Cortex of kidney (tissue), 1 donor: ENCODE measurements at places on chromosomes 12 and 14.

DNA sequence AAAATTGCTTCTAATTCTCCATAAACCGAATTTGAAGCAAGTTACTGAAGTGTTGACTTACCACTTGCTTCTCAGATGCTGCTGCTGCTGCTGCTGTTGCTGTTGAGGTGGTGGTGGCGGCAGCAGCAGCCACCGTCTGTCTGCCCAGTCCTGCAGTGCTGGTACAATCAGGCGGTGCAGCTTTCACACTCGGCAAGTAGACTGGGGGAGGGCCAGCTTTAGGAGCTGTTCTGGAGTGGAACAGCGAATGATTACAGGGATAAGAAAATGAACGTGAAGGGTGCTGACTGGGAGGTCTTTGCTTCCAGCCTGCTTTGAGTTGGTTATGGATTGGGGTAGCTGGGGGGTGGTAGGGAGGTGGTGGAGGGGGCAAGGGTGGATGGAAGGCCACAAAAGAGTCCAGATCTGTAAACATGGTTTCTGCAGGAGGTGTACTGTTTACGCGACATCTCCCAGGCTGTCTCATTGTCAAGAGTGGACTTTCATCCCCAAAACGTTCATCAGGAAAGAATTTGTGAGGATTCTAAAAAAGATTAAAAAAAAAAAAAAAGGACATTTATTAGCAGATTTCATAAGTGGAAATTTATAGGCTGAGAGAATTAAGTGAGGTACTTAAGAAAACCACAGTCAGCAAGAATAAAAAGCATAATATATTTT is 38.8 kb downstream of the UBR7 start:
- DNase-seq: no peak

DNA sequence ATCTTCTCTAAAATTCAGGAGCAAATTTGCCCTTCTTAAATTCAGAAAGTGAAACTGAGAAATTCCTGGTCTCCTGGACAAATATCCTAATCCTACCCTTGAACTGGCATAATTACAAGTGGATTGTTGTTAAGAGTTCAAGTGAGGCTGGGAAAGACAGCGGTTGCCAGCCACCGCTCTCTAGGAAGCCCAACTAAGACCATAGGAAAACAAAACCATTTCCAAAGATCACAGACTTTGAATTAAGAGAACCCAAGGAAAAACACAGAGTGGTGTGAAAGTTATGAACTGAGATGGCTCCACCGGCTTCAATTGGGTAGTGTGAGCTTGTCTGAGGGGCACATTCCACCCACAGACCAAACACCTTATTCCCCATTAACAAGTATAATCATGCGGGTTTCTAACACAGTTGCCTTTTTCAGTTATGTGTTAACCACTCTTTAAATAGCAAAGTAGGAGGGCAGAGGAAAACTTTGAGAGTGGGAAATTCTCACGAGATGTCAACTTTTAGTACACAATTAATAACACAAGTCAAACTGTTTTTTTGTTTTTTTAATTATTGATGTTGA is 1628.8 kb upstream of the SEL1L start:
- no peak for DNase-seq

GRCh38 chr14:102012336-102012735 is 48.0 kb downstream of the DYNC1H1 start:
- DNase-seq: no peak

DNA sequence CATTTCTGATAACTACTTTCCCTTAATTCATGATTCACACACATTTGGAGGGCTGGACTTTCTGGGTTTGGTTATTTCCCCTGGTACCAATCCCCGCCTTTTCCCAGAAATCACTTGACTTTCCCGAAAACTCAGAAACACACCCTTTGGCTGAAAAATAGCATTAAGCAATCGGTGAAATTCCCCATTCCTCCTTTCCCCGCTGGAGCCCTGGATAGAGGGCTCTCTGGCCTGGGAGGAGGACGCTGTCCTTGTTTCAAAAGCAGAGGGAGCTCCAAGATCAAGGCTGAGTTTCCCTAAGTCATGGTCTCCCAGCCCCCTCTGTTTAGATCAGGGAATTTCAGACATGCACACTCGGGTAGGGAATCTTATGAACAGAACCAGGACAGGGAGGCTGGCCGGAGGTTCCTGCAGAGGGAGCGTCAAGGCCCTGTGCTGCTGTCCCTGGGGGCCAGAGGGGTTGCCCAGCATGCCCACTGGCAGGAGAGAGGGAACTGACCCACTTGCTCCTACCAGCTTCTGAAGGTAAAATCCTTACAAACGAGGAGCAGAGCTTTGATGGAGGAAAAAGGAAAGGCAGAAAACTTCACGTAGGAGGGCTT is at the start of gene C1S:
Gene C1S (plus strand): TSS at position 366 of the 602 bp plus-strand sequence. CDS start 1,195 bp downstream, outside the sequence.
- no peak for DNase-seq

- no peak for DNase-seq
Observed at GRCh38 chr14:21043387-21043973, 1.3 kb downstream of the RNASE7 start.

GRCh38 chr14:100323942-100324307 is 786 bp downstream of the SLC25A47 start:
- no peak for DNase-seq

GRCh38 chr12:39329018-39329417 is 113.9 kb downstream of the KIF21A start:
- no peak for DNase-seq

DNA sequence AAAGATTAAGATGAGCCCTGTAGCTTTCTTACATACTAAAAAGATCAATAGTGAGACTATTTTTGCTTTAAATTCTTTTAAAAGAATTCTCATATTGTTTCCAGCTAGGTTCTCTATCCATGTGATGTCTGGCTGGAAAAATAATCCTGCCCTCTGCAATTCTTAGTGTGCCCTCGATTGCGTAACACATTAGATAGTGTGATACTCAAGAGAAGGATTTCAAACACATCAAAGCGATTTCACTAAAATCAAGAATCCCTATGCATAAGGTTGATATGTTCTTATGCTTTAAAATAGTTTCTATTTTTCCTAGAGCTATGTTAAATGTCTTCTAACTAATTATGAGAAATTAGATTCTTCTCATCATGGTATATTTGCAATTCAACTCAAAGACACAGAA is 127.3 kb upstream of the PLEKHA5 start:
- DNase-seq: no peak

GRCh38 chr14:27015065-27015464 is 417.2 kb upstream of the NOVA1 start:
- no peak for DNase-seq

DNA sequence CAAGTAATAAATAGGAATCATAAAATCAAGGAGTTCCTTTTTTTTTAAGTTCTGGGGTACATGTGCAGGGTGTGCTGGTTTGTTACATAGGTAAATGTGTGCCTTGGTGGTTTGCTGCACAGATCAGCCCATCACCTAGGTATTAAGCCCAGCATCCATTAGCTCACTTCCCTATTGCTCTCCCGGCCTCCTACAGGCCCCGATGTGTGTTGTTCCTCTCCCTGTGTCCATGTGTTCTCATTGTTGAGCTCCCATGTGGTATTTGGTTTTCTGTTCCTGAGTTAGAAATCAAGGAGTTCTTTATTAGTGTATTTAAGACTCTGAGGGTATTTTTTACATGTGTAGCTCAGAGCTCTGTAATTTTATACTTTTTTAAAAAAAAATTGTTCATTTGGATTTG is 86.0 kb downstream of the SCFD1 start:
- DNase-seq: no peak

DNA sequence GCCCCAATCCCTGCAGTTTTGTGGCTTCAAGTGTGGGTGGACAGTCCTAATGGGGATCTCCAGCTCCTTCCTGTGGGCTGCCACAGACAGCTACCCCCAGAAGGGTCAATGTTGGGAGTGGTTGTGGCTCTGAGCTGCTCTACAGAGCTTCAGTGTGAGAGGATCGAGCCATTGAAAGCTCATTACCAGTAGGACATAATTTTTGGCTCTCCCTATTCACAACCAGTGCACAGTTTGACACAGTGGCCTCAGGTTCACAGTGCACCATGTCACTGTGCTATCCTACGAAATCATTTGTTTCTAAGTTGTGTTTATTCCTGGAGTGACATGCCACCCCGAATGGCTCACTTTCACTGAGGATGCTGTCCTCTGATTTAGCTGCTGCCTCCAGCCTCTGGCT is 22.8 kb downstream of the TMBIM6 start:
- no peak for DNase-seq

DNA sequence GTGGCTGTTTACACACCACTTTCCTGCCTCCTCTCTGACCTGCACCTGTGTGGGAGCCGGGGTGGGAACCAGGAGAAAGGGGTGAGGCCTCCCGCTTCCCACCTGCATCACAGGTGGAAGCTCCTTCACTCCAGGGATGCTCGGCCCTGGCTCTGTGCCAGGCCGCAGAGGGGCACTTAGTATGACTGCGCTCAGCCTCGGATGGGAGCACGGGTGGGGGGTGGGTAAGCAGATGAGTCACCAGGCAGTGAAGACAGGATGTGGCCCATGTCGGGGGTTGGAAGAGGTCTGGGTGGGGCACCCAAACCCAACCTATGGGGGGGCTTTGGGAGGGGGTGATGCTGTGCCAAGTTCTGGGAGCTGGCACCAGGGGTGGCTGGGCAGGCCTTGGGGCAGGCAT is 7.4 kb upstream of the CYP46A1 start:
- no peak for DNase-seq

DNA sequence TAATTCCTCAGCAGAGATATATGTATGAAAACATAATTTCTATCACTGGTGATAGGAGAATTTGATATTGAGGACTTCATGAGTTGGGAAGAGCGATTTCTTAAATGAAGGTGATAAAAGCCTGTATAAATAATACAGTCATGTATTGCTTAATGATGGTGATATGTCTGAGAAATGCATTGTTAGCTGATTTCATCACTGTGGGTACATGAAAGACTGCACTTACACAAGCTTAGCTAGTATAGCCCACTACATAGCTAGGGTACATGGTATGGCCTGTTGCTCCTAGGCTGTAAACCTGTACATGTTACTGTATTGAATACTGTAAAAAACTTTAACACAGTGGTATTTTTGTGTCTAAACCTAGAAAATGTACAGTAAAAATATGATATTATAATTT is 63.4 kb downstream of the ANO4 start:
- DNase-seq: no peak

GRCh38 chr12:122643207-122643805 is 59.9 kb downstream of the HCAR2 start:
- no peak for DNase-seq

DNA sequence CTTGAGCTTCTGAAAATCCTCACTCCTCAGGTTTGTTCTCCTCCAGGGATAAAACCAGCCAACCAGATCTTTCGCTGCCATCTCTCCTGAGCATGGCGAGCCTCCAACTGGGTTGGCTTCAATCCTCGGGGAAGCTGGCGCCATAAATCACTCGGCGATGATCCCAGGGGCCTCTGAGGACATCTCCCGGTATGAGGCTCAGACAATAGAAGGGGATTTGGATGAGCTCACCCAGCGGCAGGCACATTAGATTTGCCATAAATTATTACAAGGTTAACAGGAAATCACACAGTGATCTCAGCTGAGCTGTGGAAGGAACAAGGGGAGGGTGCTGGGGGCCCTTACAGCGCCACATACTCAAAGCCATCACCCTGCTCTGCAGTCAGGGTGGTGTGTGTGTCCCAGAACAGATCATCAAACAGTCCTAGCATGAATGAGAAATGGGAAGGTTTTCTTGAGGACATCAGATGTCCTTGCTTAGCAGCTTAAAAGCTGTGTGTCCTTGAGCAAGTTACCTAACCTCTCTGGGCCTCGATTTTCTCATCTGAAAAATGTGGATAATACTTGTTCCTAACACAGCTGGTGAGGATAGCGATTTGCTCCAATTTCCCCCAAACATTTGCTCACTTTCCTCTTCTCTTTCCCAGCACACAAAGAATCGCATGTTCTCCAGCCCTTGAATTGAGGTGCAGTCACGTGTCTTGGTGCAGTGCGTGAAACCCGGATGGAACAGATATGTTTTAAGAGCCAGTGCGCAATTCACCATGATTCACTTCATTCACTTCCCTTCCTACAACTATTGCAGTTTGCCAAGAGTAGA is 142.8 kb downstream of the SCARB1 start:
- DNase-seq: no peak

DNA sequence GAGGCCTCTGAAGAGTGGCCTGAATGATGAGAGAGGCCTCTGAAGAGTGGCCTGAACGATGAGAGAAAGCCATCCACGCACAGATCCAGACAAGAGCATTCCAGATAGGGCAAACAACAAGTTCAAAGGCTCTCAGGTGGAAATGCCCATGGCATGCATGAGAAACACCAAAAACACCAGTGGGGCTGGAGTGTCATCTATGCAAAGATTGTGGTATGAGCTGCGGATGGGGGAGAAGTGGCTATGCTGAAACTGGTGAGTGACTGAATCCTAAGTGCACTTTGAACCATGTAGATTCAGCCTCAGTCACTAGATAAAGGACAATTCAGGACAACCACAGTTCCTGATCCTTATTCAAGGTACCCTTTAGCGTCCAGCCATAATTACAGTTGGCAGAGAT is 79.4 kb upstream of the GZMB start:
- DNase-seq: no peak
